Tracheal epithelial cell (primary cell): ENCODE measurements at places on chromosomes 3 and 15. TPM values are rescaled to one million over a fixed set of nuclear protein-coding genes. Genes with fewer than 3 reads are reported as not detected.

Gene FETUB
- not detected in 2 replicates for total RNA-seq

Gene SLCO2A1
- total RNA-seq, result 0.24 TPM in 1 of 2 replicates, not detected in the other

Gene THSD4
- 9.0 and 23.1 TPM in 2 replicates for total RNA-seq

Gene FGF12
- total RNA-seq, result 0.24 TPM in 1 of 2 replicates, not detected in the other

Gene SLC22A13
- total RNA-seq, result 0.24 and 0.64 TPM in 2 replicates

Gene SLC22A14
- total RNA-seq, result under 0.01 TPM in 1 of 2 replicates, not detected in the other

Gene GRAMD2A
- total RNA-seq, result 1.9 and 9.0 TPM in 2 replicates
